Bronchial smooth muscle cell (primary cell): ENCODE measurements at places on chromosomes 5 and 9. TPM values are rescaled to one million over a fixed set of nuclear protein-coding genes. Genes with fewer than 3 reads are reported as not detected.

The ARID3C gene
- total RNA-seq, result not detected in 2 replicates

The COL15A1 gene
- 1.1 and 69.5 TPM in 2 replicates for total RNA-seq

The KCNV2 gene
- not detected in 2 replicates for total RNA-seq

The RAB3C gene
- total RNA-seq, result not detected in 2 replicates

The ASS1 gene
- total RNA-seq, result 60.1 and 62.2 TPM in 2 replicates

The CARTPT gene
- total RNA-seq, result not detected in 2 replicates

The IFNB1 gene
- not detected in 2 replicates for total RNA-seq

The IFNK gene
- not detected in 2 replicates for total RNA-seq

The PTCH1 gene
- total RNA-seq, result 1.6 and 3.3 TPM in 2 replicates

The SPOCK1 gene
- total RNA-seq, result 53.9 and 76.2 TPM in 2 replicates

The RNF208 gene
- total RNA-seq, result 0.09 and 0.16 TPM in 2 replicates

The TAF11L8 gene
- total RNA-seq, result not detected in 2 replicates

The CXCL14 gene
- not detected in 2 replicates for total RNA-seq
